ENCODE measurements at places on chromosomes 2 and 18.

DNA sequence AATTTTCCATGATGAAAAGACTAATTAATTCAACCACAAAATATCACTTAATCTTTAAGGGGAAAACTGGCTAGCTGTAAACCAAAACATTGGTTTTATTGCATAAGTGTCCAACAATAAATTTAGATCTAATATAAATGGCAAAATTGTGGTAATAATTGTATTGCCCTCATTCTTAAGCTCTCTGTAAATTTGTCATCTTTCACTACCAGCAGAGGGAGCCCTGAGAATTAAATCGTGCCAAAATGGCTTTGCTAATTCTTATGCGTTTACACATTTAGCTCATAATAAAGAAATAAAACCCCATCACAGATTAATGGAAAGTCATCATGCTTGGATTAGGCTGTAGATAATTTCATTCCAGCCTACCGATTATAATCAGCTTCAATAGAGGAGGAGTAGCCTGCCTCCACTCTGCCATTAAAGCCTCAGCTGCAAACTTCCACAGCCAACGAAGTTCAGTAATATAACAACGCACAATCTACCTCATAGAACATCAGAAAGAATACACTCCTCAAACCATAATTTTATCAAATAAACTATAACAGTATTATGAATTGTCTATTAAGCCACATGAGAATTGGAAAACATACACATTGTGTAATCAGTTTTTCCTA lies 70.0 kb upstream of the ATP5MC3 start:
- no peak for DNase-seq

GRCh38 chr2:219095406-219095935 lies 34.8 kb upstream of the IHH start:
- no peak for DNase-seq

DNA sequence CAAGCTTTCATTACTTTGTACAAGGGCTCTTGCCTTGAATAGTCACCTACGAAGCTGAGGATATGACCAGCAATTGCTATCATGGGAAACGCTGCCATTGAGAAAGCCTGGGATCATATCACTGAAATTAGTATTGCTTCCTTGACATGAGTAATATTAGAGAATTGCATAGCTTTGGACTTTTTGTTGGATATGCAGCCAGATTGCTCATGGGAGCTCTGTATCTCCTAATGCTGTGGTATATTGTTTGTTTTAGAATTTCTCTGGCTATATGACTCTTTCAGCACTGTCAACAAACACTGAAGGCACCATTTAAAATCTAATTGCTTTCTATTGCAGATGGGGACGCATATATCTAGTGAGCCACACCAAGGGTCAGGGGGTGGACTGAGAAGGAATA lies 80.0 kb upstream of the WDSUB1 start:
- no peak for DNase-seq

GRCh38 chr2:110948027-110948674 lies 172.6 kb upstream of the BCL2L11 start:
- no peak for DNase-seq

GRCh38 chr2:106165029-106165428 lies 29.1 kb downstream of the UXS1 start:
- no peak for DNase-seq

- no peak for DNase-seq
Observed at GRCh38 chr2:240958366-240959213, 39.8 kb upstream of the SNED1 start.

- no peak for DNase-seq
Observed at GRCh38 chr2:176725873-176726645, 456.8 kb downstream of the MTX2 start.

GRCh38 chr2:8794923-8795825 lies 42.2 kb downstream of the KIDINS220 start:
- DNase-seq: no peak

- no peak for DNase-seq
Observed at GRCh38 chr2:27863146-27863545, 27.0 kb downstream of the RBKS start.

DNA sequence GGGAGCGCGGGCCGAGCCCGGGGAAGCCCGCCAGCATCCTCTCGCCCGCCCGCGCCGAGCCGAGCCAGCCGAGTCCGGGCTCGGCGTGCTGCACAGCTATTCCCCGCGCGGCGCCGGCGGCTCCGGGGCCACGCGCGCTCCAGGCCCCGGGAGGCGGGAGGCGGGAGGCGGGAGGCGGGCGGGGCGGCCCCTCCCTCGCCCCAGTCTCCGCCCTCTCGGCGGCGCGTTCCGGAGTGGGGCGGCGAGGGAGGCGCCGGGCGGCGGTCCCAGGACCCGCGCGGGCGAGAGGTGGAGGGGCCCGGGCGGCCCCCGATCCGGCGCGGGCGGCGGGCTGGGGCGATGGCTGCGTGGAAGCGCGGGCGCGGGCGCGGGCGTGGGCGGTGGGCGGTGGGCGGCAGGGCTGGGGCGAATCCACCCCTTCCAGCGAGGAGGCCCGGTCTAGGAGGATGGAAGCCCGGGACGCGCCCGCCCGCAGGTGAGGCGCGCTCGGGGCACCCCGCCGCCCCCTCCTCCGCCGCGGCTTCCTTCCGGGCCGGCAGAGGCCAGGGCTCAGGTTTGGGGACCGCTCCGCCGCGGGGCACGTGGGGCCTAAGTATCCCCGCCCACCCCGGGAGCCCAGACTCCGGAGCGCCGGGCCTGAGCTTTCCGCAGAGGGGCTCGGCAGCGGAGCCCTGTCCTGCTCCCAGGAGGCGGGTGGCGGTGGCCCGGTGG lies at the start of gene ADCY3:
Gene ADCY3 (minus strand): TSS at position 140 of the 711 bp plus-strand sequence. CDS start 1,250 bp downstream, outside the sequence.
- DNase-seq: no peak

DNA sequence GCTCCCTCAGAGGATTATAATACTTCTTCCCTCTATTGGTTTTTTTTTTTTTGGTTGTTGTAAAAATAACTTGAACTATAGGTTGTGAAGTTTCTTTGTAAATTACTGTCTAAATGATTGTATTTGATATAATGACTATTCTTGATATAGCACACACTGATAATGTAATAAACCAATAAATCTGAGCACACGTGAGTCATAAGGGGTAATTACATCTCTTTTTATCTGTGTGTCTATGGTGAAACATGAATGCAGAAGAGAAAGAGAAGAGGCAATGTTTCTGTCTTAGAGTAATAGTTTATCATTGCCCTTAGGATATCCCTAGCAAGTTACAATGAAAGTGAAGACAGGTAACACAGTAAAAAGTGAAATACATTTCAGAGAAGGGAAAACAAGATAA lies 64.1 kb upstream of the RAPGEF4 start:
- DNase-seq: no peak

DNA sequence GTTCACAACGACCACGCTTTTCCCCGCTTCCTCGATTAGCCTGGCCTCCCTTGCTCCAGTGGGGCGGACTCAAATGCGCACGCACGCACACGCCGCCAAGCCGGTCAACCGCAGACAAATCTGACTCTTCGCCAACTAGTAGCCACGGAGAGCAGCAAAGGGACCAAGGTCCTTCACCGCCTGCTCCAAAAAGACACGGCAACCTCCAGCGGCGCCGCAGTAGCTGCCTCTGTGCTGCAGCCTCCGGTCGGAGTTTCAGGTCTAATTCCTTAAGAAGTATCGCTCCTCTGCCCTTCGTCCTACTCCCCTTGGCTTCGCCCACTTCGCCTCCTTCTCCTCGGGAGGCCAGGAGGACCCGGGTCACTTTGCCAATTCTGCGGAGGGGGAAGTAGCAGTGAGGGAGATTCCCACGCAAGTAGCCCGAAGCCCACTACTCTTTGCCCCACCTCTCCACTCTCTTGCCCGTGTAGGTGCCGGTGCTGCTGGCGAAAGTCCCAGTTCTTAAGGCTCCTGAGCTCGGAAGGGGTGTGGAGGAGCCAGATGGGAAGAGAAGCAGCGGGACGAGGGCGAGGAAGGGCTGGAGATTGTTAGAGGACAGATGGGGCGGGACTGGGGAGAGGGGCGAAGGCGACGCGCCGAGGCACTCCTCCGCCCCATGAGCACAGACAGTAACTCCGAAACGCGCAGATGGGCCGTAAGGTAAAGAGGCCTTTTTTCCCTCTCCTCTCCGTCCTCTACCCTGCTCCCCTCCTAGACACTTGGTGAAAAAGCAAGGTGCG lies 615 bp downstream of the AKAIN1 start:
- DNase-seq: no peak

DNA sequence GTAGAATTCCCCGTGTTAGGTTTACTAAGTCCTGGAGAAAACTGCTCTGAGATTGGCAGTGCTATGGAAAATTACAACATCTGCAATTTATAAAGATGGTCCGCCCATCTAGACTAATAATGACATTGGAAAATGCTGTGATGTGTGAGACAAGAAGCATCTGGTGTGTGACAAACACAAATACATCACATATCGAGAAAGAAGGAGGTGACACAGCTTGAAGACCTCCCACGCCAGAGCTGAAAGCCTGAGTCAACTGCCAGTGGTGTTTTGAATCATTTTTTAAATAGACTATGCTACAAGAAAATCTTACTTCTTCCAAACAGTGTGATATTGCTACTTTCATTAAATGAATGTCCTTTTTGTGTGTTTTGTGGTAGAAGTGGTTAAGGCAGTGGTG lies 8.6 kb upstream of the ANO7 start:
- DNase-seq: no peak

GRCh38 chr2:120834206-120834605 lies 98.5 kb downstream of the GLI2 start:
- no peak for DNase-seq

DNA sequence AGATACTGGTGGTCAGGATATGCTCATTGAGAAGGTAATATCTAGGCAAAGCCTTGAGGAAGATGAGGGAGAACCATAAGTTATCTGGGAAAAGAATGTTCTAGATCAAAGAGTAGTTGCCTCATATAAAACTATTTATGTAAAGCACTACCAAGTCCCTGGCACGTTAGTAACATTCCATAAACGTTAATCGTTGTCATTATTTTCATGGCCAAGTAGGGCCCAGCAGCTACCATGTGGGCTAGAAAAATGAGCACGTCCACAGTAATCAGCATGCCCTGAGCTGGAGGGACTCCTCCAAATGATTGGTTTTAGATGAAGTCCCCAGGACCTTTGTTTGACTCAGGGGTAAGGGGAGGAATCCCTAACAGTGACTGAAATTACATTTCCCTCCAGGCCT lies 32.7 kb upstream of the AFTPH start:
- DNase-seq: no peak

GRCh38 chr2:9764153-9764778 lies 79.0 kb upstream of the TAF1B start:
- DNase-seq: no peak

- no peak for DNase-seq
Observed at GRCh38 chr2:232798187-232798586, 21.8 kb upstream of the KCNJ13 start.

- no peak for DNase-seq
Observed at GRCh38 chr2:28052691-28053090, 162.2 kb downstream of the BABAM2 start.

- DNase-seq: no peak
Observed at GRCh38 chr2:153156743-153157142, 321.8 kb downstream of the RPRM start.

GRCh38 chr2:119407430-119408220 lies 24.0 kb upstream of the TMEM37 start:
- no peak for DNase-seq

GRCh38 chr18:3175195-3175758 lies 44.5 kb downstream of the MYOM1 start:
- no peak for DNase-seq

DNA sequence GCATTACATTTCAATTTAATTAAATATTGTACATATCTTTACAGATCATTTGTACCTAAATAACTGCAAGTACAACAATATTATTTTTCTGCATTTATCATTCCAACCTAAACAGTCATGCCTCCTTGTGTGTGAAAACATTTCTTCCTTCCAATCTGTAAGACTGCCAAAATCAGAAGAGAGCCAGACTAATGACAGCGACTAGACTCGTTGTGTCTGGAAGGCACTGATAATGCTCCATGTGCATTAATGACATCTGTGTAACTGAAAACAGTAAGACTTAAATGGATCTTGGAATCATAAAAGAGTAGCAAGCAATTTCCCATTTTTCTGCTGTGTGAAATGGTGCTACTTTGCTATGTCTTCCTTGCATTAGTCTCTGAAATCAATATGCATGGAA lies 278.0 kb upstream of the DSEL start:
- no peak for DNase-seq

- DNase-seq: no peak
Observed at GRCh38 chr2:76569819-76570218, 859.1 kb upstream of the GCFC2 start.

DNA sequence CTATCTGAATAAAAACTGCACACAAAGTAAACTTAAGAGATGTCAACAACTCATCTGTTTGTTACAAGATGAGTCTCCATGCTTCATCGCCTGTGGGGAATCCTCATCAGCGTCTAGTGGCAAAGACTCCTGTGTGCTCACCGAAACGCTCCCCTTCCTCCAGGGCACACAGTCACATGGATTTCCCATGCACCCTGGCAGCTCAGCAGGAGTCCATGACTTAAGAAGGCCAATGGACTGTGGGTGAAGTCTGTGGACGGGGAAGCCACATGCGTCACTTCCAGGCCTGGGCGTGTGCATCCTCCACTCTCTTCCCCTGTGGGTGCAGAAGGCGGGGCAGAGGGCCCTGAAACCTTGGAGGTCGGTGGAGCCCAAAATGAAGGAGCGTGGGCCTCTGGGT lies 41.1 kb downstream of the ID2 start:
- DNase-seq: no peak

DNA sequence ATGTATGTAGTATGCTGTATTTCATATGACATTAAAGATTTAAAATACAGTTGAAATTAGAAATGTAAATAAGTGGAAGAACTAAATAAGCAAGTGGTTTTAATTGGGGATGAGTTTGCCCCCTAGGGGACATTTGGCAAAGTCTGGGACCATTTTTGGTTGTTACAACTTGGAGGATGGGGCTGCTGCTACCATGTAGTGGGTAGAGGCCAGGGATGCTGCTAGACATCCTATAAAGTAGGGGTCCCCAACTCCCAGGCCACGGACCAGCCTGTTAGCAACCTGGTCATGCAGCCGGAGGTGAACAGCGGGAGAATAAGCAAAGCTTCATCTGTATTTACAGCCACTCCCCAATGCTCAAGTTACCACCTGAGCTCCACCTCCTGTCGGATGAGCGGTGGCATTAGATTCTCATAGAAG lies 27.9 kb upstream of the ASNSD1 start:
- DNase-seq: no peak

- peak; percentile 32 for DNase-seq
Observed at GRCh38 chr2:178914259-178914849, 107.1 kb upstream of the TTN start.

DNA sequence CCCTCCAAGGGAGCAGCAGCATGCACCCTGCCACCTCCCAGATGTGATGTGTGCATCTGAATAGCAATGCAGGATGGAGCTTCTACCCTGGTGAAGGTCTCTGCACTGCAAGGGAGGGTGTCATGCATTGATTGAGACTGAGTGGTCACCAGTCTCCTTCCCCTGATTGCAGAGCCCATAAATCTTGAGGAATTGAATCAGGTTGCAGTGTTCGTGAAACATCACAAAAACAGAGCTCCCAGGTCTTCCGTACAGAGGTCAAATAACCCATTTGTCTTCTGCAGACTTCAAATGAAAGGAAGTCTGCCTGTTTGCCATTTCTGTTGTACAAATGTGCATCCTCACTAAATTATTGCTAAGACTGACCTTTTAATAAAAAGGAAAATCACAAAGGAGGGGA lies 136.8 kb downstream of the WDSUB1 start:
- no peak for DNase-seq

GRCh38 chr2:53509831-53510388 lies 257.7 kb upstream of the CHAC2 start:
- DNase-seq: no peak
